ENCODE measurements at places on chromosomes 1 and 21. TPM values are rescaled to one million over a fixed set of nuclear protein-coding genes. Genes with fewer than 3 reads are reported as not detected.

The KCNN3 gene
- total RNA-seq = 1.1 TPM

The IFNLR1 gene
- 11.5 TPM for total RNA-seq

The CFAP74 gene
- 1.2 TPM for total RNA-seq

The CELA3B gene
- total RNA-seq = not detected

The STRIP1 gene
- total RNA-seq = 28.5 TPM

The GPR25 gene
- not detected for total RNA-seq

DNA sequence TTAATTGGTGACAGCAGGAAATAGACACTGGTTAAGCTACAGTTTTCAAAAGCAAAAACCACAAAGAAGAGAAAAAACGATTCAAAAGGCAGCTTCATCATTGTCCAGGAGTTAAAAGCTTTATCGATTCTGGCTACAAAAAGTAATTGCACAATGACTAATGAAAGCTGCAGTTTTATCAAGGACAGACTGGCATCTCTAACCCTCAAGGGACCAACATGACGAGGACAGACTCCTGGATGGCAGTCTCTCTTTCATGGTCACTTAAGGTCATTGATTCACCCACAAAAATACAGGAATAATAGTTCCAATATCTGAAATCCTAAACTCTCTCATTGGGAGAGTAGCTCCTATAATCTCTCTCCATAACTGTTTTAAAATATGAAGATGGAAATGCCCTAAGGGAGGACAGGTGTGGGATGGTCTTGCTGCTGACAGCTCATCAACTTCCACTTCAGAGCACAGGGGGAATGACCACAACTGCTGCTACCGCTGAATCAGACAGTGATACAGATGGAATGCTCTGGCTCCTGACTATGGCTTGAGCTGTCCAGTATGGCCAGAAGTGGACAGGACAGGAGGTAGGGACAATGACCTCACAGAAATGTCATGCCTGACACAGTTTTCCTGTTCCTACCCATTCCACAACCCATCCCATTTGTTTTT lies 17.4 kb upstream of the CPLANE2 start:
- H3K36me3 ChIP-seq = peaks cover 36% of the 10 kb centered on the region
- H3K27me3 ChIP-seq = no peaks in the 10 kb centered on the region
- H3K27ac ChIP-seq = peak overlapping the region; percentile 59
- H3K4me1 ChIP-seq = peaks cover 35% of the 10 kb centered on the region

DNA sequence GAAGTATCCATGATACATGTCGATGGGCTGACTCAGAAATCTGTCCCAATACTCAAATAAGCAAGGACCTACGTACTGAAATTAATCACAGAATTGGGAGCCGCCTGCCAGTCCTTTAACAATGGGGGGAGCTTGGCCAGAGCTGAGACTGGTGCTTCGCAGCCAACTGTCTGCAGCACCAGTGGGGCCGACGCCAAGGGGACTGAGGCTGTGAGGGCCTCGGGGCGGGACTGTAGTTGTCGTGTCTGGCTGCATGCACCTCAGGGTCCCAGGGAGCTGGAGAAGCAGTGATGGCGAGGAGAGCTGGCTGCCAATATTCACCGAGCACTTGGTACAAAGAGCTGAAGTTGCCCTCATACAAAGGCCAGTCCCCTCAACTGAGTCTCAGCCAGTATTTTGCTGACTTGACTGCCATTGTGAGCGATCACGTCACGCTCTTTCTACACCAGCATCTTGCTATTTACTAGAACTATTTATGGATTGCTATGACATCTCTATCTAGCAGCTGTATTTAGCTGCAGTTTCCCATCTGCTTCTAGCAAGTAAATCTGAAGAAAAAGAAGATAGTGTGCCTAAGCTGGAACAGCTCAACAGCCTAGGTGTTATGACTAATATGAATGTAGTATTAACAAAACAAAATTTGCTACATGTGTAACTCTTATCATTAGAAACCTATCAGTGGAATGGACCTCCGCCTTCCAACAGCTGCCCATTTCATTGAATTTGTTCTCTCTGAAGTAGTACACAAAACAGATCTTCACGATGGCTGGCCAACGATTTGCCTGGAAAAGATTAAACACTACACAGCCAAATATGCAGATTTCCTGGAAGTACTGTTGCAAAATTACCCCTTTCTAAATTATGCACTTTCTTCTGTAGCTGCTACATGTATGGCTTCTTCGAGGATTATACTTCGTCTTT lies 29.1 kb downstream of the EVI5 start:
- DNase-seq = no peak
- H3K36me3 ChIP-seq = no peaks in the 10 kb centered on the region
- H3K4me1 ChIP-seq = peaks cover 7% of the 10 kb centered on the region
- H3K4me3 ChIP-seq = no peak overlapping the region
- H3K27ac ChIP-seq = no peak overlapping the region

DNA sequence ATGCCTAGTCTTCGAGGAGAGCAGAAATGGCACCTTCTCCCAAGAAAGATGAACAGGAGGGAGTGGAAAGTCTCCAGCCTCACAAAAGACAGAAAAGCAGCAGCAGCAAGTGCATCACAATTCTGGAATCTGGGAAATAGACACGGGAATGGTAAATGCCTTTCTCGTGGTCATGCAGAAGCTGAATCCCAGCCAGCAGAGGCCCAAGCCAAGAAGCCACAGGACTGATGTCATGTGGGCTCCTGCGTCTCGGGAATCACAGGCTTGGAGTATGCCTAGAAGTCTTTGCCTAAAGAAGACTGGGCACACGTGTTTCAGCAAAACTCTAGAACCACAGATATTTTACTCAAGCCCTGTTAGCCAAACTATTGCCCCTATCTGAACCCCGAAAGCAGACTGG lies 260.3 kb upstream of the PLD5 start:
- DNase-seq = no peak
- no peaks in the 10 kb centered on the region for H3K27me3 ChIP-seq
- H3K4me1 ChIP-seq = no peaks in the 10 kb centered on the region
- H3K36me3 ChIP-seq = no peaks in the 10 kb centered on the region

GRCh38 chr1:170009551-170009950 lies 64.9 kb downstream of the KIFAP3 start:
- H3K4me1 ChIP-seq = no peaks in the 10 kb centered on the region
- DNase-seq = no peak
- H3K27me3 ChIP-seq = no peaks in the 10 kb centered on the region
- no peak overlapping the region for H3K4me3 ChIP-seq

DNA sequence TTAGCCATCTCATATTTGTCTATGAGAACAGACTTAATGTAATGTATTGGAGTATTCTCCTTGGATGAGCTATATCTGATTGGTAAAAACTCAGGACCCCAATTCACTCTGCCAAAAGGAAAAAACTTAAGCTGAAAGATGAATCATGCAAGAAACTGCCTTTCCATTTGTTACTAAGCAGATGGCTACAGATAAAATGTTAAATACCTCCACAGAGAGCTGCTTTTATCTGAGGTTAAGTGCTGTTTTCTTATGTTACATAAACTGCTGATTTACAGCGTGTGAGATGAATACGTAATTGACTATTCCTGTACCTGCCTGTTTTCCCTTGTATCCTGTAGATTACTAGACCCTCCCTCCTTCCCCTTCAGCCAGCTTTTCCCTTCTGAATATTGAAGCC lies 49.3 kb downstream of the CLCA4 start:
- H3K4me3 ChIP-seq = no peak overlapping the region
- no peaks in the 10 kb centered on the region for H3K27me3 ChIP-seq
- no peak for DNase-seq
- H3K27ac ChIP-seq = no peak overlapping the region

All from adrenal gland (tissue), 19 donors.